Epithelial cell of prostate (primary cell): ENCODE measurements at places on chromosomes 11 and 22.

DNA sequence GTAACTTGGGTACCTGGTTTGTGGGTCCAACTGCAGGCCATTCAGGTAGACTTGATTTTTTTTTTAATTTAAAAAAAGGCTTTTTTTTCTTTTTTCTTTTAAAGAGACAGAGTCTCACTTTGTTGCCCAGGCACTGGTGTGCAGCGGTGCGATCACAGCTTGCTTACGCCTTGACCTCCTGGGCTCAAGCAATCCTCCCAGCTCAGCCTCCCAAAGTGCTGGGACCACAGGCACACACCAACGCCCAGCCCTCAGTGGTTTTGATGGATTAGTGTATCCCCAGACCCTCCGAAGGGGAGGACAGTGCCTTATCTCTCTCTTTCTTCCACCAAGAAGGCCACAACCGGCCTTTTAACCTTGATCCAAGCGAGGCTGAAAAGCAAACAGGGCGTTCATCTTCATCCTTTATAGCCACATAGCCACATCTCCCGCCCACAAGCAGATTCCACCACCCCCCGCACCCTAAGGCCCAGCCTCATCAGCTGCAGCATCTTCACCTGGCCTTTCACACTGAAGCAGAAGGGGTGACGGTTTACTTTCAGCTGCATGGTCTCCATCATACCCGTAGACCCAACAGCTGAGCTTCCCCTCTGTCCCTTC is 17.6 kb upstream of the COMT start:
- no peak for DNase-seq

DNA sequence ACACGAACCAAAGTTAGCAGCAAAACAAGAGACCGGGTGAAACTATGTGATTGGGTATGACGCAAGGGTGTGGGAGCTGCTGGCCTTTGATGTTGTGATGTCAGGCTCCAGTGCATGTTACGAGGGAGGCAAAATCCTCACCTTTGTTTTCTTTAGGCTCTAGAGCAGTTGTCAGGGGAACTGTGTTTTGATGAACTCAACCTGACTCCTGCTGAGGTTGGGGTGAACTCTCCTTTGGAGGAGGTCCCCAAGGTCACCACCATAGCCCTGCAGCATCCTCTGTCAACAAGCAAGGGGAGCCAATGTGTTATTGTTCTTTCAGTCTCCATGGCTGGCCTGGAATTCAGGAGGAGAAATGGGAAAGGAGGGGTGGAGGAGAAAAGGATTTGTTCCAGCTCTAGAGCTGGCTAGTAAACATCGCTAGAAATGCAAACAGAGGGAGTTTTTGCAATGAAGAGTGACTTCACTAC is 33.8 kb downstream of the RASSF10 start:
- DNase-seq = no peak

GRCh38 chr22:49070501-49070900 is 757.2 kb downstream of the BRD1 start:
- DNase-seq = no peak

- DNase-seq = no peak
Measured at GRCh38 chr22:50314455-50315288, 7.2 kb upstream of the PLXNB2 start.

DNA sequence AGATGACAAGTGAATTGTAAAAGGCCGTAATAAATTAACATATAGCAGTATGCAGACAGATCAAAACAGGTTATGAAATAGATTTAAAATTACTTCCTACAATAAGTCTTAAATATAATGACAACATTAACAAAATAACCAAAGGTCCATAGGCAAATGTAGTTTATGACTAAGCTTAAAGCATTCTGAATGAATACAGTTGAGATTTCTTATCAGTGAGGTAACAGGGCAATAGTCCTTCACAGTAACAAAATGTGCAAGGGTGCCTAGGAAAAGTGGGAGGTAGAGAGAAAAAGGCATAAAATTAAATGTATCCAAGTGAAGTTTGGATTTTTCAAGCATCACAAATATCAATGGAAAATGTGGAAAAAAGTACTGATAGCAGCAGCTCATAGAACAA is 20.9 kb upstream of the P4HA3 start:
- no peak for DNase-seq

GRCh38 chr11:101269990-101270660 is 140.5 kb upstream of the PGR start:
- no peak for DNase-seq

DNA sequence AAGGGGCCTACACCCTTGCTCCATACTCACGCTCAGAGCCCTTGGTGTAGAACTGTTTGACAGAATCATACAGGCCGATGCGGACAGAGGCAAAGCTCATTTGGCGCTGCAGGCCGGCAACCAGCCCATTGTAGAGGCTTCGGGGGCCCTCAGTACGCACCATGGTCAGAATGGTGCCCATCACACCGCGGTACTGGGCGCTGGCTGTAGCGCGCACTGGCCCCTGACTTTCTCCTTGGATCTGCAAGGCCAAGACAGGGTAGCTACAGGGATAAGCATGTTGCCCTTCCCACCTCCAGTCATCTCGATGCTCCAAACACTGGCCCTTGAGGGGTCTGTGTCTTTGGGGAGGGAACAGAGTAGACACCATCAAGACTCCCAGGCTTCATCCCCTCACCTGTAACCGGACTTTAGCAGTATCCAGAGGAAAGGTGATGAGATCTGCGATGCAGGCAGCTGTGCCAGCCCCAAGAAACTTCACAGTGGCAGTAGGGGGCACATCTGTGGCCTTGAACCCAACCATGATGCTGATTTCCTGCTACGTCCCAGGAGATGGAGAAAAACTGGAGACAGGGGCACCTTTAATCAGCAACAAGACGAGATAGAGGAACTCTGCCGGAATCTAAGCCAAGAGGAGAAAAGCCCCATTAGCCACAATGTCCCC is 4.7 kb downstream of the UCP2 start:
- DNase-seq = no peak

DNA sequence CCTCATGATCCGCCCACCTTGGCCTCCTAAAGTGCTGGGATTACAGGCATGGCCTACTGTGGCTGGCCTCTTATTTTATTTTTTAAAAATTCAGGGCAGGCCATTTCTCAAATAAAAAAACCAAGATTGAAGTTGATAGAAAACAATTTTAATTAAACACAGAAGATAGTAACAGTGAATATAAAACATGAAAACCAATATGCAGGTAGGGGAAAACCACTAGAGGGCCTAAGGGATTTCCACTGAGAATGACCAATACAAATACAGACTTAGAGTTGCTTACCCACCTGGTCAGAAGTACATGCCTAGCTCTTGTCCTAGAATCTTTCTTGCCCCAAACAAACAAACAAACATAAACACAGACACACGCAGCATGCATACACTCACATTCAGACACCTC is 1.7 kb upstream of the RTCB start:
- DNase-seq = no peak

GRCh38 chr11:68582416-68583040 is 101.8 kb upstream of the GAL start:
- no peak for DNase-seq

DNA sequence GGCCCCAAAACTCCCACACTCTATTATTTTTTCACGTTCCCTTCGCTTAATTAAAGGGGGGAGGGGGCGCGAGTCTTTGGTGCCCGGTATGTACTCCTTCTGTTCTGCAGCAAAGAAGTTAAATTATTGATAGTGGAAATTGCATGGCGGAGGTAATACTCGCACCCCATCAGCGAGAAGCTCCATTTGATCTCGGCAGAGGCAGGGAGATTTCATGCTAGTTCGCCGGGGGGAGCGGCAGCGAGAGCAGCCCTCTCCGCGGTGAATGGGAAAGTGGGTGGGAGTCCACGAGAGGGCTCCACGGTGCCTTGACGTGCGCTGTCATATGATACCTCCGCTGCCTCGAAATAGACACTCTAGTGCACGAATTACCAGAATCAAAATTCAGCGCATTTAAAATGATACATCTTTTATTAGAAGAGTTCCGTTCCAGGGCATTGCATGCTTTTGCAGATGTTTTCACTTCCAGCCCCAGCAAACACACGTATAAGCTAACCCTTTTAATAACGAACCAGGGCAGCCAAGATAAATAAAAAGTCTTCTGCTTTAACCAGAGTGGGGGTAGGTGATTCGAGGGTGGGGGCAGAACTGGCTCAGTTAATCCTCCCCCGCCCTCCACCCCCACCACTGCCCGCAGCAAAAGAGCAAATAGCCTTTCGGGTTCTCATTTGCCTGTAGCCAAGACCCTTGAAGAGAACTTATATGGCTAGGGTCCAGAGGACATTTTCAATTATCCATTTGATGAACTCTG is 1.3 kb upstream of the BDNF start:
- DNase-seq = no peak

DNA sequence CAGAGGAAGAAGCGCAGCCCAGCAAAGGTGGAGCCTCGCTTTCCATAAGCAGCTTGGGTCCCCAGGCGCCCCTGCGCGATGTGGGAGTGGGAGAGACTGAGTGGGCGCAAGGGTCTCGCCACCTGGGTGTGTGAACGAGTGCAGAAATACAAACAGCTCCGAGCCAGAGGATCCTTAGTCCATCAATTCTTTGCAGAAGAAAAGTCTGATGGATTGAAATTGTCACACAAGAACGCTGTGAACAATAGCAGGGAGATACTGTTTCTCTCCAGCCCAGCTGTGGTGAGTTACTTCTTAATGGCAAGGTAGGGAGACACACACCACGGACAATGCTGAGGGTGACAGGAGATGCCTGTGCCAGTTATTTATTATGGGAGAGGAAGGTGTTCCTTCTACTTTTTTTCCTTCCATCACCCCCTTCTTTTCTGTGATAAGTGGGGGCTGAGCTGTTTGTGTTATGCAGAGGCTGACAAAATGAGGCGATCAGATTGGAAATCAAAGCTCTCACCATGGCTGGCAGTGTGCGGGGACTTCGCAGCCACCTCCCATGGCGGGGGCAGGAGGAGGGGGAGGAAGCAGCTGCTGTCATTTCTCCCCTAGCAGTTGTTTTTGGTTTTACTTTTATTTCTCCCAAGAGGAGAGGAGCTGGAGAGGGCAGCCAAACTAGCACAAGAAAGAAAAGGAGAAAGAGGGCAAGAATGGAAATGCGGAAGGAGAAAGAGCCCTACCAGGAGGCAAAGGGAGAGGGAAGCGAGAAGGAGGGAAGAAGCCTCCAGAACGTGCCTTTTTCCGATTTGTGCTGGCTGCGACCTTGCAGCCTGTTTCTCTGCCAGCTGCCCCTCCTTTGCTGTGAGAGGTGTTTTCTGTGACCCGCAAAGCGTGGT is 755.8 kb downstream of the NTM start:
- no peak for DNase-seq

DNA sequence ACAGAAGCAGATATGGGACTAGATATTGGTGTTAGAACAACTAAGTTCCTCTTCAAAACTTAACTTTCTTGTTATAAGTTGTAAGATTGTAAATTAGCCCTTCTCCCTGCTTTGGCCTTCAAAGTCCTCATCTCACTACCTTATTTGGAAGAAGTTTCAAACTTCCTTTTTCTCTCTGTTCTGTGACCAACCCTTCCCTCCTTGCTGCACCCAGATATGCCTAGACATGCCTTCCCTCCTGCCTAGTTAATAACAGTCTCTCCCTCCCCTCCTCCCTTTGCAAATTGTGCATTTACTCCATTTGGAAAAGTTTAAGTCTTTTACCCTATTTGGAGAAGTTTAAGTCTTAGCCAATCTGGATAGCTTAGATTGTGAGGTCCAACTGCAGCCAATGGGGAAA is 4.9 kb downstream of the OR52K2 start:
- DNase-seq = no peak

- no peak for DNase-seq
Measured at GRCh38 chr11:125621995-125622394, 3.0 kb upstream of the CHEK1 start.

GRCh38 chr11:35836205-35836604 is 107.7 kb upstream of the LDLRAD3 start:
- no peak for DNase-seq

- DNase-seq = no peak
Measured at GRCh38 chr11:78270971-78271370, 82.3 kb downstream of the USP35 start.

DNA sequence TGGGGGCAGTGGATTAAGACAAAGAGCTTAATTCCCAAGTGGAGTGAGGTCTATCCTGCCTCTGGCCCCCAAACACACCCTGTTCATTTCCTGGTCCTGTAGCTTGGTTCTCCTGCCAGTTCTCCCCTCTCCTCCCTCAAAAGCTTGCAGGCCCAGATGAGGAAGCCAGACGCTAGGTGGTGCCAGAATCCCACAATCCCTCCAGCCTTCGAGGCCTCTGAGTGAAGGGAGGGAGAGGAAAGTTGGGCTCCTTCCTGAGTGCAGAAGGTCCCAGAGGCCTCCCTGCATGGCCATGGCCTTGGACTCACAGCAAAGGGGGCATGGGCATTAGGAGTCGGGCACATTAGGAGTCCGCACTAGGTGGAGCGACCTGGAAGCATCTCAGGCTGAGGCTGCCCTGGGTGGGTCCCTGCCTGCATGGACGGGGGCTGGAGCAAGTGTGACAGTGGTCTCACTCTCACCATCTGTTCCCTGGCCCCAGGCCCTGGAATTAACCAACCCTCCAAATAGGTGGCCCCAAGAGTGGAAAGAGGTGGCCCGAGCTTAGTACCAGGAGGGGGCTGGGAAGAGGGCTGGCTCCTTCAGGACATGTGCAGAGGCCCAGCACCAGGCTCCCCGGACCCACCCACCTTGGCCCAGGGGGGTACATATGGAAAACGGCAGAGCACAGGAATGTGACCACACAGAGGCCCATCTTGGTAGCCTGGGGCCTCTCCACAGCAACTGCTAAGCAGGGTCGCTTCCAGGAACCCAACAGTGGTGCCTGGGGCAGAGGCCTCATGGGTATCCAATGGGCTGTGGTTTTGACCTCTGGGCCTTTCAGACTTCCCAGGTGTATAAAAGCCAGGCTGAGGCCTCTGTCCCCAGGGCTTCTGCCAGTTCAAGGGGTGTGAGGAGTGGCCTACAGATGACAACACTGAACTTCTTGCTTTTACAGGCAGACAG is 5.2 kb downstream of the FXYD2 start:
- no peak for DNase-seq

DNA sequence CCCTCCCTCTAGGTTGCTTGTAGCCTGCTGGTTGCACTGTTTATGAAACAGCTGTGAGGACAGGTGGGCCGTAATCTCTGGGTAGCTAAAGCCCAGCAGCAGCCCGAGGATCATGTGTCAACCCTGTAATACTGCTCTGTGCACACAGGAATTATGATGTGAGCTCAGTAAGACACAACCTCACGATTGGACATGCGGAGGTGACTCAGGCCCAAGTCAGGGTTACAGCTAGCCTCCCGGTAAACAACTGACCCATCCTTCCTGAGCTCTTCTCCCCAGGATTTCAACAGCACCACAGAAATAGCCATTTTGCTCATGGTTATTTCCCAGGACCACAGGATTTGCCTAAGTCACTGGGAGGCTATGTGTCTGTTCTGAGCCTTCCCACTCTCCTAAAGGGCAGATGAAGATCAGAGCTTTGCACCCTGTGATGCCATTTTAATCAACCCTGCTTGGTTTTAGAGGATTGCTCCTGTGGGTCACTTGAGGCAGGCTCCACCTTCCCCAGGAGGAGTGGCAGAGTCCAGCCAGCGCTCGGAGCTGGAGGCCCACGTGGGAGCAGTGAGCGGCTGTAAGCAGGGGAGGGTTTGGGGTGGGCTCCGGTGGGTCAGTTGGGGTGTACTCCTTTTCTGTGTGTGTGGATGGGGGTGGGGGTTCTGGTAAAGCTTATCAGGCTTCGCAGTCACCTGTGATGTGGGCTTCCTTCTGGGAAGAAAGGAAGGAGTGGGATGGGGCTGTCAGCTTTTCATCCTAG is at the start of gene AMPD3:
AMPD3 (plus strand) TSS at position 387 of the 754 bp plus-strand sequence. CDS start 6,256 bp downstream, outside the sequence.
- peak; percentile 89 for DNase-seq

GRCh38 chr11:107413352-107413751 is 44.3 kb downstream of the CWF19L2 start:
- DNase-seq = no peak
